NCI-H2081 (cell line): ENCODE measurements at places on chromosomes 11 and 22.

GRCh38 chr11:2483426-2483825 is 38.6 kb downstream of the KCNQ1 start:
- DNase-seq: no peak

DNA sequence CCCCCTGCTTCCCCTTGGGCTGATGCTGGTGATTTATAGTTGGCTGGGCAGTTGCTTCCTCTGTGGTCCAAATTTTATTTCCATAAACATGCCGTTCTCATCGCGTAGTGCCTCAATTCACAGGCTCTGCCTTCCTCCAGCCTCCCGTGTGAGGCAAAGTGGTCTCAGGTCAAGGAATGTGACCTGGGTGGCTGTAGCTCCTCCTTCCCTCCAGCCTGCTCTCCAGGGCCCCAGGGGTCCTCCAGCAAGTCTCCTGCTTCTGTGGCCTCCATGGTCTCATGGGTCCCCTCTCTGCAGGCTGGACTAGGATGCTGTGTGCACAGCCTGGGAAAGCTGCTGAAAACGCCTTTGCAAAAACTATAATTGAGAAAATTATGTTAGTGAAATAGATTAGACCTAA is 694.1 kb downstream of the BRD1 start:
- DNase-seq: no peak

- DNase-seq: no peak
These were observed 868 bp downstream of the TEF start for GRCh38 chr22:41382610-41383009.

GRCh38 chr22:26391623-26392022 is 37.4 kb upstream of the ASPHD2 start:
- DNase-seq: no peak

GRCh38 chr11:128888034-128888985 is 2.8 kb upstream of the KCNJ5 start:
- no peak for DNase-seq

GRCh38 chr11:45303316-45303715 is 17.2 kb upstream of the SYT13 start:
- DNase-seq: no peak

- no peak for DNase-seq
These were observed 50.6 kb upstream of the PPARA start for GRCh38 chr22:46099740-46100139.
